ENCODE measurements at places on chromosomes 12 and 14.

DNA sequence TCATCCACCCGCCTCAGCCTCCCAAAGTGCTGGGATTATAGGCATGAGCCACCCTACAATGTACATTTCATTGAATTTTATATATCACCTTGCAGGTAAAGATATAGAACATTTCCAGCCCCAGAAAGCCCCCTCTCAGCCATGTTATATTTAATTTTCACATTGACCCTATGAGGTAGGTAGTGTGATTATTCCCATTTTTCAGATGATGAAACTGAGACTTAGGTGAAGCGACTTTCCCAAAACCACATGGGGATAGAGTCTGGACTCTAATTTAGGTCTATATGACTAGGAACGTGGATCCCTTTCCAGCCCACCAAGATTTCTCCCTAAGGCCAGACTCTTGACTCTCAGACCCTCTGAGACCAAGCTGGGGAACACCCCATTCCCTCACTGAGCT lies 15.7 kb upstream of the POP5 start:
- DNase-seq = no peak
- no peaks in the 10 kb centered on the region for H3K36me3 ChIP-seq
- H3K4me1 ChIP-seq = peaks cover 20% of the 10 kb centered on the region
- H3K27ac ChIP-seq = no peak overlapping the region
- H3K27me3 ChIP-seq = no peaks in the 10 kb centered on the region

- H3K27me3 ChIP-seq = no peaks in the 10 kb centered on the region
- no peaks in the 10 kb centered on the region for H3K36me3 ChIP-seq
Measured at GRCh38 chr14:99322731-99323599, 51.0 kb upstream of the BCL11B start.

DNA sequence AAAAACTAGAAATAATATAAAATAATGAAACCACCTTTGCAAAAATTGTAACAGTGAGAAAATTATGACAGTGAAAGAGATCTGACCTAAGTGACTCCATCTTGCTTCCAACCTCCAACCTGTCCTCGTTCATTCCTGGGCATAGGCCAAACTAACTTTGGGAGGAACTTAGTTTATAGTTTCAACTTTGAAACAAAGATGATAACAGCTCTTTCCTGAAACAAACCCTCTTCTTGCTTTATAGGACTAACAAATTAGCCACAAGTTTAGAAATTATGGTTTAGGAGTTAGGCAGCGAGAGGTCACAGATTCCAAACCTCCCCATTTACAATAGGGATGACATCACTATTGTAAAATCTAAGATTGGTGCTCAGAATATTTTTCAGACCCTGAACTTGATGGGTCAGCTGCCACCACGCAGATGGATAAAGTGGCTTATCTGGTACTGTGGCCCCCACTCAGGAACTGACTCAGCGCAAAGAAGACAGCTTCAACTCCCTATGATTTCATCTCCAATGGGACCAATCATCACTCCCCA lies 32.8 kb upstream of the OR10AD1 start:
- H3K4me3 ChIP-seq = no peak overlapping the region
- no peaks in the 10 kb centered on the region for H3K36me3 ChIP-seq
- no peak overlapping the region for H3K27ac ChIP-seq
- H3K4me1 ChIP-seq = no peaks in the 10 kb centered on the region
- no peak for DNase-seq

GRCh38 chr14:42057111-42057510 lies 450.4 kb downstream of the LRFN5 start:
- no peaks in the 10 kb centered on the region for H3K27me3 ChIP-seq
- no peaks in the 10 kb centered on the region for H3K4me1 ChIP-seq
- DNase-seq = peak; percentile 49
- H3K4me3 ChIP-seq = no peak overlapping the region
